ENCODE measurements at places on chromosomes 11 and 22.
A peak's percentile ranks its signal among the peaks of the same experiment; 100 is the strongest.

- DNase-seq: no peak
Observed at GRCh38 chr11:84526250-84526649, 1100.9 kb downstream of the DLG2 start.

- DNase-seq: no peak
Observed at GRCh38 chr11:68308068-68308467, 4.3 kb upstream of the LRP5 start.

GRCh38 chr11:35031346-35031745 is 107.6 kb upstream of the CD44 start:
- DNase-seq: no peak

GRCh38 chr11:62105667-62106191 is 18.1 kb upstream of the INCENP start:
- no peak for DNase-seq

- no peak for DNase-seq
Observed at GRCh38 chr11:87173185-87174039, 135.7 kb downstream of the TMEM135 start.

DNA sequence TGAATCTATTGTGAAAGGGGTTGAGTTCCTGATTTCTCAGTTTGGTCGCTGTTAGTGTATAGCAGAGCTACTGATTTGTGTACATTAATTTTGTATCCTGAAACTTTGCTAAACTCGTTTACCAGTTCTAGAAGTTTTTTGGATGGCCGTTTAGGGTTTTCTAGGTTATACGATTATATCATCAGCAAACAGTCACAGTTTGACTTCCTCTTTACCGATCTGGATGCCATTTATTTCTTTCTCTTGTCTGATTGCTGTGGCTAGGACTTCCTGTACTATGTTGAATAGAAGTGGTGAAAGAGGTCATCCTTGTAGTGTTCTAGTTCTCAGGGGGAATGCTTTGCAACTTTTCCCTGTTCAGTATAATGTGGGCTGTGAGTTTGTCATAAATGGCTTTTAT is 24.6 kb upstream of the OOSP4B start:
- DNase-seq: no peak

GRCh38 chr11:71139516-71140205 is 112.7 kb downstream of the SHANK2 start:
- DNase-seq: no peak

DNA sequence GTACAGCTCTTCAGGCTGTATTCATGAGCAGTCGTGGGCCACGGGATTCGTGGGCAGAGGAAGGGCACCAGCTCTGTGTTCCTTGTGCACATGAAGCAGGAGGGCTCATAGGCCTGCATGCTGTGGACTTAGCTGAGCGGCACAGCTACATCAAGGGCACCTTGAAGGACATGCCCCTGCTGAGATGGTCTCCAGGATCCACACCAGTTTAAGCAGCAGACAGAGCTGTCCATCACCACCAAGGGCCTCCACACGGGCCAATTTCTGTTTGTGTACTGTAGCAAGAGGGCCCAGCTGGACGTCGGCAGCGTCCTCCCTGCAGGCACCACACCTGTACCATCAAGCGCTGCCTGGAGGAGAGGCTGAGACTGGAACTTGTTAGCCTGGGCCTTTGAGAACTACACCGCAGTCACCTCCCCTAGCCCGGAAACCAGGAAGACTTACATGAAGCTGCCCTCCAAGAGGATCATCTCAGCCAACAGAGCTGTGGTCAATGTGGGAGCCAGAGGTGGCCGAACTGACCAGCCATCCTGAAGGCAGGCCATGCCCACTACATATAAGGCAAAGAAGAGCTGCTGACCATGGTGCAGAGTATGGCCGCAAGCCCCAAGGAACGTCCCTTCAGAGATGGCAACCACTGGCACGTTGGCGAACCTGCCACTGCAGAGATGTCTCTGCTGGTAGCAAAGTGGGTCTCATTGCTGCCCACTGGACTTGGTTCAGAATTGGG is 32.7 kb upstream of the GNB1L start:
- DNase-seq: peak; percentile 36

GRCh38 chr22:20677684-20678242 is 96.2 kb upstream of the SERPIND1 start:
- no peak for DNase-seq
